Stimulated activated CD4-positive, alpha-beta T cell treated with anti-CD3 and anti-CD28 coated beads, Interleukin-1b, Interleukin-23, amount 100 ng/mL, for 48 hours (primary cell): ENCODE measurements at places on chromosomes 2 and 18.

GRCh38 chr2:97664636-97664970 is 759 bp upstream of the ACTR1B start:
- no peak for DNase-seq

DNA sequence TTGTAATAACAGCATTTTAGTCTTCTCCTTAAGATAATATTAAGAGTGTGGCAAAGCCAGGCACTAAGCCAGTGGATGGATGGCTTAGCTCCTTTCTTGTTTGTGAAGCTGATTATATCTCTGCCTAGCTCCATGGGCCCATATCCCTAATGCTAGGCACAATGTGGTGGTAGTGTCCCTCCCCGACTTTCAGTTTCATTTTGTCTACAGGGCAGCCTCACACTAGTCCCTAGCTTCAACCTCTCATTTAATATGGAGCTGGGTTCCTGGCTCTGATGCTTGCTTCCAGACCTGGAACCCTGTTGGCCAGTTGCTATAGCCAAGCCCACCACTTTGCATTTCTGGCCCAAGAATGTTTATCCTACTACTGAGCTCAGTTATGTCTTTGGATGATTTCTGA is 437.0 kb upstream of the MEIS1 start:
- no peak for DNase-seq

- no peak for DNase-seq
Observed at GRCh38 chr2:133680343-133681049, 112.2 kb upstream of the NCKAP5 start.

- no peak for DNase-seq
Observed at GRCh38 chr2:150110548-150110947, 376.9 kb downstream of the RND3 start.

- DNase-seq = no peak
Observed at GRCh38 chr2:3121601-3122000, 256.0 kb downstream of the EIPR1 start.

GRCh38 chr2:138620431-138620830 is 118.9 kb downstream of the SPOPL start:
- no peak for DNase-seq

GRCh38 chr2:231722721-231723307 is 14.5 kb downstream of the PTMA start:
- no peak for DNase-seq

DNA sequence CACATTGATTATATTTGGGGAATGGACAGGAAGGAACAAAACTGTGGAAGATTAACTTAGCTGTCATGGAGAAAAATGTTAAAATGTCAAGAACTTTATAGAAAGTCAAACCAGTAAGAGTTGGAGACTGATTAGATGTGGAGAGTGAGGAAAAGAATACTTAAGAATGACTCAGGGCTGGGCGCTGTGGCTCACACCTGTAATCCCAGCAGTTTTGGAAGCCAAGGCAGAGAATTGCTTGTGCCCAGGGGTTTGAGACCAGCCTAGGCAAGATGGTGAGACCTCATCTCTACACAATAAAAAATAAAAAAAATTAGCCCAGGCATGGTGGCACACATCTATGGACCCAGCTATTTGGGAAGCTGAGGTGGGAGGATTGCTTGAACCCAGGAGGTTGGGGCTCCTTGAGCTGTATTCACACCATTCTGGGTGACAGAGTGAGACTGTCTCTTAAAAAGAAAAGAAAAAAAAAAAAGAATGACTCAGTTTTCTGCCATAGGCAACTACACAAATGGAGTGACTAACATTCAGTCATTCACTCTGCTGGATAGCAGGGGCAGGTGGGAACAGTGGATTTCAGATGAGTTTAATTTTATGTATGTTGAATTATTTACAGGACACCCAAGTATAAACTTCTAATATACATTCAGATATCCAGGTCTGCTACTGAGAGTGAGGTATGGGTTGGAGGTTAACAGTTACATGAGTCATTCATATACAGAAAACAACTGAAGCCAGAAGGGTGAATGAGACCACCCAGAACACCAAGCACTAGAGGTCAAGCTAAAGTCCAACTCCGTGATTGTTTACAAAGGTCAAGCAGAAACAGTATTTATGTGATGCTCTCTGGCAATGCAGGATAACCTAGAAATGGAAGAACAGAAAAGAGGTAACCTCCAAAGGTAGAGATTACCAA is 33.9 kb downstream of the ORC2 start:
- DNase-seq = peak; percentile 5

DNA sequence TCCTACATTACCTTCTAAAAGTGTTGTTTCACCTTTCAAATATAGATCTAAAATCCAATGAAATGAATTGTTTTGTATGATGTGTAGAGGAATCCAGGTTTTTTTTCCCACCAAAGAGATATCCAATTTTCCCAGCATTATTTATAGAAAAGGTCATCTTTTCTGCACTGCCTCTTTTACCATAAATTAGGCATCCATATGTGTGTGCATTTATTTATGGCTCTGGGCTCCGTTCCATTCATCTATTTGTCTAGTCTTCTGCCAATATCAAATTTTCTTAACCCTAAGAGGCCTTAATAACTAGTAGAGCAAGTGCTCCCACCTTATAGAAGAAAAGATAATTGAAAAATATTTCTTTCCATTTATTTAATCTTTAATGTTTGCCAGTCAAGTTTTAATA is 88.3 kb downstream of the ATAD2B start:
- DNase-seq = no peak

DNA sequence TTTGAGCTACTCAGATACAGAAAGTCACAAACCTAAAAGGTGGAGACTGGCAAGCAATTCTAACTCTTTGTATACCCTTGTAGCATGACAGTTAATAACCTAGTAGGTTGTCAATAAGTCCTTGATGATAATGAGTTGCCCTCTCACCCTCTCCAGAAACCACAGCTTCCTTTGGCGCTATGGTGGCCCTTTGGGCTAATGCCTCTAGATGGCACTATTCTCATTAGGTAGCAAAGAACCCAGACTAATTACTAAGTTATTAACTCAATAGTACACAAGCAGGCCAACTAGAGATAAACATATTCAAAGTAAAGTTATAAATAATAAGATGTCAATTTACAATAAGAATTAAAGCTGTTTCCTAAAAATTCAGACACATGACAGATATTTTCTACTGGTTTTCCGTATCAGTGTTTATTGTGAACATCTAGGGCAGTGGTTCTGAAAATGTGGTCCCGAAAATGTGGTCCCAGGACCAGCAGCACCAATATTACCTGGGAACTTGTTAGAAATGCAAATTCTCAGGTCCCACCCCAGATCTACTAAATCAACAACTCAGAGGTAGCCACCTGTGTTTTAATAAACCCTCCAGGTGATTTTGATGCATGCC is 41.1 kb downstream of the LDAH start:
- no peak for DNase-seq
